A172 (cell line): ENCODE measurements at places on chromosomes 13 and 19.
A peak's percentile ranks its signal among the peaks of the same experiment; 100 is the strongest.

GRCh38 chr19:31220540-31220939 lies 128.7 kb downstream of the TSHZ3 start:
- DNase-seq: peak; percentile 30

DNA sequence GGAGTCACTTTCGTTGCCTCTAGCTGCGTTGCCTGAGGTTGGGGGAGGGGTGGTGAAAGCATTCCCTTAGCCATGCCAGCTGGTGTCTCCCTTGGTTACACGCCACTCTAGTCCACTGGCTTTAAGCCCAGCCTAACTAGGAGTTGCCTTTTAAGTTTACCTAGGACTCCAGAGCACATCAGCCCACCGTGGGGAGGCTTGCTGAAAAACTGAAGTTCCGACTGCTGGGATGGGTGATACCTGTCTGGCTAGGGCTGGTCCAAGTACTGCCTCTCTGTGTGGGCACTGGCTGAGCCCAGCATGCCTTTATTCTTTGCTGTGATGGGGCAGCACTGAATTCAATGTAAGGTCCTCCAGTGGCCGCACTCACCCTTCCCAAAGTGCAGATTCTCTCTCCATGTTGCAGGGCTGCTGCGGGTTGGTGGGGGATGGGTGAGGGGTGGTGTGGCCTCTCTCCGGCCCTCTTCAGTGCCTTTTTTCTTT lies 11.8 kb upstream of the CEACAM1 start:
- no peak for DNase-seq

- no peak for DNase-seq
Observed at GRCh38 chr13:19055611-19056010, 126.0 kb downstream of the TUBA3C start.

GRCh38 chr13:41162151-41162550 lies 29.5 kb upstream of the KBTBD6 start:
- DNase-seq: no peak

GRCh38 chr13:108120302-108120701 lies 95.0 kb downstream of the LIG4 start:
- DNase-seq: no peak

DNA sequence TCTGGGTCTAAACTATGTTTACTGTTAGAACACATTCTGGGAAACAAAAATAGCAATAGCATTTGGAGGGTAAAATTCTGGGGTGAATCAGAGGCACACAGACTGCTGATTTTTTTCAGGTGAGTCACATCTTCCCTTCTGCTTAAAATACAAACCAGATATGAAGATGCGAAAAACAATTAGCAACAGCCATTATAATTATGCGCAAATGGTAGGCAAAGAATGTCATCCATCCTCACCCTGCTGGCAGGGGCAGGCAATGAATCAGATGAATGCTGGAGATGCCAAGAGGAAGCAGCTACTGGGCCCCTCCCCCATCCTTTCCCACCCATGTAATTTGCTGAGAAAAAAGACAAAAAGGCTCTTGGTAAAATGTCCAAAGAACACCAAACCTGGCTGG lies 282.9 kb downstream of the KLF5 start:
- peak; percentile 84 for DNase-seq

DNA sequence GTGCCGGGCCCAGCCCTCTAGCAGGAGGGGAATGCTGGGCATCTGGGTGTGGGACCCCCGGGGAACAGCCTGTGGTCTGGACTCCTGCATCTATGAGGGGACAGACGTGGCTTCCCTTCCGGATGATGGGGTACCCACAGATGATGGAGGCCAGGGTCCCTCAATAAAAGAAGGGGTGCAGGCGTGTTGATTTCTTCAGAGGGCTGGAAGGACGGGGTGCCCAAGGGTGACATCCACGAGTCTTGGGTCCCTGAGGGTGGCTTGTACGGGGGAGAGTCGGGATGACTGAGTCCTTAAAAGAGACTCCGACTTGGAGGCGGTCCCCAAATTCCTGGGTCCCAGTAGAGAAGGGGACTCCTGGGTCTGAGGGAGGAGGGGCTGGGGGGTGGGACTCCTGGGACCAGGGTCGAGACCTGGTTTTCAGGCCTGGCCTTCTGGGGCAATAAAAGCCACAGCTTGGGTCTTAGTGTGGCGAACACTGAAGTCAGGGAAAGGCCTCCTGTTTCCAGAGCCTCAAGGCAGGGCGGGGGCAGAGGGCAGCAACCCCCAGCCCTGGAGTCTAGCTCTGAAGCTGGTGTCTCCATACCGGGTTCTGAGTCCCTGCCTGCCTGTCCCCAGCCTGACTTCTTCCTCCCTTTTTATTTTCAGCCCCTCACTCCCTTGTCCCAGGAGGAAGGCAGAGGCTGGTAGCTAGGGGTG lies 459 bp upstream of the GRIN2D start:
- no peak for DNase-seq

DNA sequence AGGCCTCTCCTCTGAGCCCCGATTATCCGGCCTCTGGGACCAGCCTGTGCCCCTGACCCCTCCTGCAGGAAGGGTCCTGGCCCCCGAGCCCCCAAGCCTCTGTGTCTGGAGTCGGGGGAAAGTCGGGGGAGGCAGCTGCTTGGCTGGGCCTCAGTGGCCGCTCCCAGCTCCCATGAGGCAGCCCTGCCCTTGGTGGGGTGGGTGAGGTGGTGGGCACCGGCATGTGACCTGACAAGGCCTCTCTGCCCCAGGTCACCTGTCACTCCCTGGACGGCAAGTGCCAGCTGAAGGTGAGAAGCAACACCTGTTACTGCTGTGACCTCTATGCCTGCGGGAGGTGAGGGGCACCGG lies 41.5 kb downstream of the TMEM255B start:
- DNase-seq: no peak

GRCh38 chr19:5890099-5890498 lies 13.5 kb downstream of the NDUFA11 start:
- no peak for DNase-seq

GRCh38 chr19:55554741-55555152 lies 9.4 kb upstream of the SBK3 start:
- no peak for DNase-seq

GRCh38 chr19:1907563-1908363 lies 2.6 kb downstream of the ADAT3 start:
- no peak for DNase-seq

- DNase-seq: no peak
Observed at GRCh38 chr13:34722922-34723321, 219.1 kb upstream of the NBEA start.

DNA sequence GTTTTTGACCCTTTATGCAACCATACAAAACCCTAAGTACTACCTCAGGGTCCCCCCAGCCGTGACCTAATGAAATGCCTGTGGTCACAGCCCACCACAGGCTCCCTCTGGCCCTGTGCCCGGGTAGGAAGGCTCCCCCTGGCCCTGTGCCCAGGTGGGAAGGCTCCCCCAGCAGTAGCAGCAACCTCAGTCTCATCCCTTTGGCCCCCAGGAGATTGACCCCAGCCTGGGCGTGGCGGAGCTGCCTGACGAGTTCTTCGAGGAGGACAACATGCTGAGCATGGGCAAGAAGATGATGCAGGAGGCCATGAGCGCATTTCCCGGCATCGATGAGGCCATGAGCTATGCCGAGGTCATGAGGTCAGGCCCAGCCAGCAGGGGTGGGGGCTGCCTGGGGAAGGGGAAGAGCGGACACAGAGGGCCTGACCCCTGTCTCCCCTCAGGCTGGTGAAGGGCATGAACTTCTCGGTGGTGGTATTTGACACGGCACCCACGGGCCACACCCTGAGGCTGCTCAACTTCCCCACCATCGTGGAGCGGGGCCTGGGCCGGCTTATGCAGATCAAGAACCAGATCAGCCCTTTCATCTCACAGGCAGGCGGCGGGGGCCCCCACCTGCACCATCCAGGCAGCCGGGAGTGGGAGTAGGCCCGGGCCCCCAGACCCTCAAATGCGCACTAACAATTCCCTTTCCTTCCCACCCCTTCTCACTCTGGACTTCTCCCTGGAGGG lies 6.3 kb upstream of the BEST2 start:
- DNase-seq: peak; percentile 21

- no peak for DNase-seq
Observed at GRCh38 chr13:111627596-111627995, 307.2 kb downstream of the TEX29 start.

DNA sequence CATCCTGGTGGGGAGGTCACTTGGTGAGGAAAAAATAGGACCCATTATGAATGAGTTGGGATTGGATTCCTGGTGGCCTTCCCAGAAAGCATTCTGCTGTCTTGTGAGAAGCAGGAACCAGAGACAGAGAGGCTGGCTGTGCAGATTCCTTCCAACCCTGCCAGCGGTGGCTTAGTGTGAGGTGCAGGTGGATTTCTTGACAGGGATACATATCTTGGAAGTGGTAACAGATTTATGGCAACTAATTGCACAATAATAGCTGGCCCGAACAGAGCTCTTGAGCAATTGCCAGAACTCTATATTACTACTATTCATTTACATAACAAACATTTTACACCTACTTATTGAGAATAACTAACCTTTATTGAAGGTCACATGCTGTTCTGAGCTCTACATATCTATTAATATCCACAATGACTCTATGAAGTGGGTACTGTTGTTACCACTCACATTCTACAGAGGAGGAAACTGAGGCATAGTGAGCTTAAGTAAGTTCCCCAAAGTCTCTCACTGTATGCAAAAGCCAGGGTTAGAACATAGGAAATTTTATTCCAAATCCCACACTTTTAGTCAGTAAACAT lies 173.9 kb upstream of the SERP2 start:
- DNase-seq: no peak
